ENCODE measurements at places on chromosomes 7 and 10. TPM values are rescaled to one million over a fixed set of nuclear protein-coding genes. Genes with fewer than 3 reads are reported as not detected.

The GPRIN2 gene
- total RNA-seq = not detected

DNA sequence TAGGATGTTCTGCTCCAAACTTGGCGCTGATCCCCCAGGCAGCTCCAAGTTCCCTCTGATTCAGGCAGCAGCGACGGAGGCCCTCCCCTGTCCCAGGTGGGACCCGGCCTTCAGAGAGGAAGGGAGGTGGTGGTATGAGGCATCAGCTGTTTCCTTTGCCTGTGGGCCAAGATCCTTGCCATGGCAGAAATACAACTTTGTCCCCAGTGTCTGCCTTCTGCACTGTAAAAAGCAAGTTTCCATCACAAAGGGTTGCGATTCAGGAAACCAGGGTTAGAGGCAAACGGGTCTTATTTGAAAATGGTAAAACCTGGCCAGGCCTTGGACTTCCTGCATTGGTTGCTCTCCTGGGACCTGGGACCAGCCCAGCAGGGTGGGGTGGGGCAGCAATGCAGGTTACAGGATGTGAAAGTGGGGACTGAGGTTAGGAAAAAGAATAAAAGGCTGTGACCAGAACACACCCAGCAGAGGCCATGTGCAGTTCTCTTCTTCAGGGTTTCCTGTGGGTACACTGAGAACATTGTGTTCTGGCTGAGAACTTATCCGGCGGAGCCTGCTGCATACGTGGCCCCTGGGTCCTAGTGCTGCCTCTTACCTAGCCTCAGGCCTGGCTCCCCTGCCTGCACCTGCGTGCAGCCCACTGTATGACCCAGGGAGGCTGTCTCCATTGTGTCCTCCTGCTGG, 25.1 kb upstream of the DDIT4 start:
- peak; percentile 28 for DNase-seq

GRCh38 chr10:7444551-7445121, 33.8 kb upstream of the SFMBT2 start:
- no peak for DNase-seq

- DNase-seq = peak; percentile 29
These were observed 424 bp downstream of the EGFR start for GRCh38 chr7:55019191-55019690.

GRCh38 chr10:132820056-132820455, 34.1 kb upstream of the NKX6-2 start:
- DNase-seq = no peak

GRCh38 chr10:131667561-131667960, 233.2 kb upstream of the PPP2R2D start:
- DNase-seq = no peak

The COG5 gene
- 28.1 TPM for total RNA-seq

DNA sequence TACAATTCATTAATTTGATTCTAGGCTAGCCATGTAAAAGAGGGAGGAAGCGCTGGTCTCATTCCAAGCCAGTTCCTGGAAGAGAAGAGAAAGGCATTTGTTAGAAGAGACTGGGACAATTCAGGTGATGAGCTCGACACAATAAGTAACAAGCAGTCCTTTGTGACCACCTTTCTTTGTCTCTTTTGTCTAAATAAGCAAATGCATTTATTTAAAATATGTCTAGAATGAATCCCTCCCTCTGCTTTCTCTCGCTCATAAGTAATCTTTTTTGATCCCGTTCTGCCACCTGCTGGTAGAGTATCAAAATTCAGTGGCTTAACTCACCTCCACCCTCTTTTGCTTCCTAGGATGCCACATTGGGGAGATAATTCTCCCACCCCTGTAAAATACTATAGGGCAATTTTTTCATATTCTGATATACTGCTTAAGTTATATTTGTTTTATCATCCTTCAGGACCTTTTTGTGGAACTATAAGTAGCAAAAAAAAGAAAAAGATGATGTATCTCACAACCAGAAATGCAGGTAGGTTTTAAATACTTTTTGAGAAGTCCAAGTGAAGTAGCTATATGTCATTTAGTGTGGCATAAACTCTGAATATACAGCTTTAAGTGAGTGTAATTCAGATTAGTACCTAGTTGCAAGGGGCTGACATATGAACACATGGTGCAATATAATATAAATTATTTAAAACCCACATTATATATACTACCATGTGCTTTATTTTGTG, 91.5 kb downstream of the GSDME start:
- DNase-seq = peak; percentile 63

The SEMA3D gene
- total RNA-seq = 3.4 TPM

DNA sequence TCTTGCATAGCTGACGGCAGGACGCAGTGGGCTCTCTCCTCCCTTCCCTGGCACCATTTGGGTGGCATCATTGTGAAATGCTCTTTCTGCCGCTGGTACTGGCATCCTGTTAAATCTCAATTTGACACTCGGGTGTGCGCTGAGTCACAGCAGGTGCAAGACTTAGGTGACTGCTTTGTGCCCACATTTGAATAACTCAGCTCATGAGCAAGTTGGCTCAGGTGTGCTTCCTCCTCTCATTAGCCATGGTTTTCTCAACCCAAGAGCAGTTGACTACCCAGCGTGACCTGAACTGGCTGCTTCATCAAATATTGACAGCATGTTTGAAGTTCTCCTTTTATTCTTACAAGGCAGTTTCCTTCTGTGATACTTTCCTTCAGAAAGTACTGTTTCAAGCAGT, 24.6 kb upstream of the NFE2L3 start:
- DNase-seq = no peak

The SPOCK2 gene
- 0.53 TPM for total RNA-seq

The TMEM130 gene
- 4.1 TPM for total RNA-seq
